ENCODE measurements at places on chromosomes 3 and 15.

GRCh38 chr15:81280696-81281455 is 43.1 kb downstream of the STARD5 start:
- no peak for DNase-seq

- DNase-seq: no peak
Observed at GRCh38 chr3:143442814-143443447, 323.4 kb downstream of the CHST2 start.

- no peak for DNase-seq
Observed at GRCh38 chr3:181329024-181329423, 339.5 kb upstream of the DNAJC19 start.

DNA sequence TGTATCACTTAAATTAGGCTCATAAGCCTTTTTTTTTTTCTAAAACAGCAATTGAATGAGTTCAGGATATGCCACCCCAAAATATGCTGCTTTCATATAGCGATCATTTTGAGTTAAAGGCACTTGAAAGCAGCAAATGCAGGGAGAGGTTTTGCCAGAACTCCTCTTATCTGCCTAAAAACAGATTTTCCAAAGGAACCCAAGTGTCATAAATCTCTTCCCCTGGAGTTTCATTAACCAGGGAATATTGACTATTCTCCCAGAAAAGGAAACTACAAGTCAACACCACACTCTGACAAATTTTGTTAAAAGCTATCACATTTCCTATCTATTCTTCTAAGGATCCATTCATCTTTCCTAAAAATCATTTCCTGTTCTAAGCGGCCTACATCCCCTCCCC is 11.3 kb downstream of the DNAAF4 start:
- DNase-seq: no peak

DNA sequence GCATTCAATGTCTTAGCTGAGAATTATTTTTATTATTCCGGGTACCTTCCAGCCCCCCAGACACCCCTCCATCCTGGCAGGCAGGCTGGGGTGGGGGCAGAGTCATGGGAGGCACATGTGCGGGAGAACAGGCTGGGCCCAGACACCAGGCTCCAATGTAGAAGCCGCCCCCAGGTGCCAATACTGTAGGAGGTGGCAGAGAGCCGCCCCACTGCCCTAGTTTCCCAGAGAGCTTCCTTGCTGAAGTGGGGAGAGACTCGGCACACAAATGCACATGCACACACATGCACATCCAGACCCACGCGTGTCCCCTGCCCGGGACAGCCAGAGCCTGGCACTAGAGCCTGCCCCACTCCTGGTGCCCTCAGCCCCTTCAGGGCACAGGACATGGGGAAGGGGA is 98.4 kb upstream of the LINGO1 start:
- DNase-seq: no peak

DNA sequence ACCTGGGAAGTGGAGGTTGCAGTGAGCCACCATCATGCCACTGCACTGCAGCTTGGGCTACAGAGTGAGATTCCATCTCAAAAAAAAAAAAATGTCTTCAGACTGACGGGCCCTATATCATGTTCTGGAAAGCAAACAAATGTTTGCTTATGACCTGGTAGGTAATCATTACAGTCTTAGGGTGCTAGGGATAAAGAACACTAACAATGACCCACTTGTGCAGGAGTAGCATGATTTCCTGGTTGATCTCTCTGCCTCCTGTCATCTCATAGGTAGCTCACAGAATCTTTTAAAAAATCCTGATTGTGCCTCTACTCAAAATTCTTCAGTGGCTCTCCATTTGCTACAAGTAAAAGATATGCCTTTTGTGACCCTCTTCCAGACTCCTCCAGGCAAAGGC is 74.5 kb upstream of the TSPAN3 start:
- DNase-seq: no peak

- no peak for DNase-seq
Observed at GRCh38 chr15:87227846-87228245, 1028.7 kb downstream of the NTRK3 start.

DNA sequence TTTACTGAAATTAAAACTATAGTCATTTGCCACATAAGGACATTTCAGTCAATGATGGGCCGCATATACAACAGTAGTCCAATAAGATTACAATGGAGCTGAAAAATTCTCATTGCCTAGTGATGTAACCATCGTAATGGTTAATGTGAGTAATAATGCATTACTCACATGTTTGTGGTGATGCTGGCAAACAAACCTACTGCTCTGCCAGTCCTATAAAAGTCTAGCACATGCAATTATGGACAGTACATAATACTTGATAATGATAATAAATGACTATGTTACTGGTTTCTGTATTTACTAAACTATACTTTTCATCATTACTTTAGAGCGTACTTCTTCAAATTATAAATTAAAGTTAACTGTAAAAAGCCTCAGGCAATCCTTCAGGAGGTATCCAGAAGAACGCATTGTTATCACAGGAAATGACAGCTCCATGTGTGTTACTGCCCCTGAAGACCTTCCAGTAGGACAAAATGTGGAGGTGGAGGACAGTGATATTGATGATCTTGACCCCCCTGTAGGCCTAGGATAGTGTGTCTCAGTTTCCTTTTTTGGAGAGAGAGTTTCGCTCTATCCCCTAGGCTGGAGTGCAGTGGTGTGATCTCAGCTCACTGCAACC is 102.7 kb downstream of the ATP1B3 start:
- no peak for DNase-seq

DNA sequence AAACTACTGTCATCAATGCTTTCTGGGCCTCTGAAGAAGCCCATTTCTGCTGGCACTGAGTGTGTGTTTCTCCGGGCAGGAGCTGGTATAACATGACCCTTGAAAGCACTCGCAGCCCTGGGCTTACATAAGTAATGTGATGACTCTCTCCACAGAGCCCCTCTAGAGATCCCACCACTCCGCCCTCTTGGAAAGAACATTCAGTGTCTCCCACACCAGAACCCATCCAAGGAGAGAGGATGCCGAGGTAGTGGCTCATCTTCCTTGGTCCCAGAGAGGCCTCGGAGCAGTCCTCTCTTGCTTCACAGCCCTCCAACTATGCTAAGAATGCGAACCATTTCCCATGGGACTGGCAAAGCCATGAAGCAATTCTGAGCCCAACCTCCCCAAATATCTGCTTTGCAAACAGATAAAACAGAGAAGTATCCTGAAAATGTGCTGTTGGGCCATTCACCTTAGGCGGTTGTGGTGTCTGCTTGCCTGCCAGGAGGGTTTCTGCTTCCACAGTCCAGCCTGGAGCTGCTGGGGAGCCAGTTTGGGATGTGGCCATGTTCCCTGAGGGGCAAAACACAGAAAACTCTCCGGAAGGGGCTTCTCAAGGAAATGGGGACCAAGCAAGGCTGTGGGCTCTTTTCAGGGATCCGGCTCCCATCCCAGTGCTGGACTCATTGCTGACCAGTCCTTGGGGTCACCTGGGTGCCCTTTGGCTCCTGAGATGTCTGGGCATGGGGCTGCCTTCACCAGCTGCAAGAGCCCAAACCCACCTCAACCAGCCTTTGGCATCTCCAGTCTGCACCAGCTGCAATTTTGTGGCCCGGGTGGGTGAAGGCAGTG is 47.3 kb downstream of the AMOTL2 start:
- DNase-seq: no peak

Measured in activated T-helper 1 cell treated with anti-CD3 and anti-CD28 coated beads, Interleukin-2, amount 50 U/mL, for 16 hours (primary cell).